ENCODE measurements at places on chromosomes 11 and 22.

GRCh38 chr11:66012371-66012945, 650 bp downstream of the CST6 start:
- no peak for DNase-seq

GRCh38 chr22:27778294-27779090, 23.1 kb downstream of the MN1 start:
- no peak for DNase-seq

DNA sequence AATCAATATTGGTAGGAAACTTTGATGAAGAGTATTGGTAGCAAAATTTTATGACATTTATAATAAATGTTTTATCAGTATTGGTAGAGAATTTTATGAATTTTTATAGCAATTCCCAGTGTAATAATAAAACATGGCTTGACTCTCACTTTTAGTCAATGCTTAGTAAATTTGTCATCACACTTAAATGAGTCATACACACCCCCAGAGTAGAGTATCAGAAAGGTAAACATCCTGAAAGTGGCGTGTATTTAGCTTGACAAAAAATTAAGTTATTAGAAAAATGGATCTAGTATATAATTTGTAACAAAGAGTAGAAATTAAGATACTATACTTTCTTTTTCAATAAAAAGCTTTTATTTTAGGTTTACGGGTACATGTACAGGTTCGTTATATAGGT, 2.6 kb downstream of the MS4A3 start:
- DNase-seq: no peak

DNA sequence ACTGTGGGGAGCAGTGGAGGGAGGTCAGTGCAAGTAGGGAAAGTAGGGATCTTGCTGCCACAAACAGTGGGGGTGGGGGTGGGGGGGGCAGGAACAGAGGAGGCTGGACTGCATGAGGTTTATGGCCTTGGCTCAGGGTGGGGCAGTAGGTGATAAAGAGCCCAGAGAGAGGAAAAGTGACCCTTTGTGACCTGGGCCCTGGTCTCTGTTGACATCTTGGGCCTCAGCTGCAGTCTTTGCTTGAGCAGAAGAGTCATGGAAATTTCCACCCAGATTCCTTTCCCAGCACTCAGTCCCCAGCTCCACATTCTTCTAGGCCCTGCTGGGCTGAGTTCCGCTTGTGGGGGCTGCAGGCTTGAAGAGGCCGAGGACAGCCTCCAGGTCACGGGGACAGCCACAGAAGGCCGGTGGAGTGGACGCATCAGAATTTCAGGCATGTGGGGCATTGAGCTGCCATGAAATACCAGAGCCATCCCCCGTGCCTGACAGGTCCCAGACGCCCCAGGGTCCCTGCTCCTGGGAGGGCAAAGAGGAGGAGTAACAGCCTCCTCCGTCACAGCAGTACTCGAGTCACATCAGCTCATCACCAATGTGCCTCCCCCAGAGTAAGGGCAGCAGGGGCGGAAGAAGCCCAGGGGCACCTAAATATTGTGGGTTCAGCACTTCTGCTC, 9.7 kb upstream of the MALAT1 start:
- no peak for DNase-seq

DNA sequence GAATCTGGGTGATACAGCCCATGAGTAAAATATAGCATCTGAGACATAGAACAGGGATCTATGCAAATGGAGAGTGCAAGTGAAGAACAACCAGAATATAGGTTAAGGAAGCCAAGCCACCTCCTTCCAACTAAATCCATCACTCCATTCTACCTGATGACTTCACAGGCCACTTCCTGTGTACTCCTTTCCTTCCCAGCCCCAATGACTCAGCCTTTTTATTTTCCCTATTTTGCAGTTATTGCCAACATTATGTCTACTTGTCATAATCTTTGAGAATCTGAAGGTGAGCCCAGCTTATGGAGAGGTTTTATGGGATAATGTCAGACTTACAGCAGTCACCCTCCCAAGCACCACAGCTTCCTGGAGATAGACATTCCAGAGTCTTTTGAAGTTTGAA, 1.4 kb upstream of the OR52M1 start:
- no peak for DNase-seq

- DNase-seq: no peak
These were observed 5.5 kb upstream of the TH start for GRCh38 chr11:2177076-2177475.

- DNase-seq: no peak
These were observed 368.1 kb downstream of the DCDC1 start for GRCh38 chr11:31001427-31001826.

- no peak for DNase-seq
These were observed 115.9 kb downstream of the NAV2 start for GRCh38 chr11:19828382-19829108.
